ENCODE measurements at places on chromosomes 1 and 21.

DNA sequence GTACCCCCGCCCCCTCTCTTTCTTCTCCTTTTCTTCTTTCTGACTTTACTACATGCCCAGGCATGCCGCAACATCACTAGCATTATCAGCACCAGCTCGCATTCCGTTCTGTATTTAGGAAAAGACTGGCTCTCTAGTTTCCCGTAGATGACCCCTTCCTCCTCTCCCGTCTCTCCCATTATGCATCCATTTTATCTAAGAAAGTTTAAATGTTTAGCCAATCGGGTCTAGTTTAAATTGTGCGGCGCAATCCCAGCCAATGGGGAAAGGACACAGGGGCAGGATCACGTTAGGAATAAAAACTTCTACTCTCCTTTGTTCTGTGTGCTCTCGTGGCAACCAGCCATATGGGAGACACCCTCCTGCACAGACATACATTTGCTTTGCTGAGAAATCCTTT, 2.3 kb upstream of the KRTAP10-7 start:
- DNase-seq, result no peak

DNA sequence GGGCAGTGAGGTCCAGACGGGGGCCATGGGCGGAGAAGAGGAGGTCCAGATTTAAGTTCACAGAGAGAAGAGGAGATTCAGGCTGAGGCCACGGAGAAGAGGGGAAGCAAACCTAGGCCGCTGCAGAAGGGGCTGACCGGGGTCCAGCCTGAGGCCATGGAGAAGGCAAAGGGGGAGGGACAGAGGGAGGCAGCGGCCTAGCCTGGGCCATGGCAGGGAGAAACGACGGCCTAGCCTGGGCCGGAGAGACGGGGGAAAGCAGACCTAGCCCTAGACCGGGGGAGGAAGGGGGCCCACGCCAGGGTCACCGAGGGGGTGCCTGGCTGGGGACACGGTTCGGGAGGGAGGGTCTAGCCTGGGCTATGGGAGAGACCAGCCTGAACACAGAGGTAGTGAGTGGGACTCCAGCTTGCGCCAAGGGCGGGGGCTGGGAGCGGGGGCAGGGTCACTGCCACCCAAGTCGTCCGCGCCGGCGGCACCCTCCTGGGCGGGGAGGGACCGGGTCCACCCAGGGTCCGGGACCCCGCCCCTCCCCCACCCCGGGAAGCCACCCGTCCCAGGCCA, 459 bp downstream of the CAPZB start:
- no peak for DNase-seq

DNA sequence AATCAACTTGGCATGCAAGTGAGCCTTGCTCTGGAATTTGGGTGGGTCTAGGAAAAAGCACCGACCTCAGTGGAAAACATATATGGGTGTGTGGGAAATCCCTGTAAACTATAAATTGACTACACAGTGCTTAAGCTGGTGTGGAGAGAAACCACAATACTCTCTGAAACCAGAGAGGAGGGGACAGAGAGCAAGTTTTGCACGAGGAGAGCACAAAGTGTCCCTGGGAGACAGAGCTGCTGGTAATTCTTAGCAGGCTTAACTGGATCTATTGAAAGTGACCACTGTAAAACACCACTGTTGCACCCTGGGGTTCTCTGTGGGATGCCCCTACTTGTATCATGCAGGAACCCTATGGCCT, 12.8 kb downstream of the KCNJ15 start:
- DNase-seq, result no peak

DNA sequence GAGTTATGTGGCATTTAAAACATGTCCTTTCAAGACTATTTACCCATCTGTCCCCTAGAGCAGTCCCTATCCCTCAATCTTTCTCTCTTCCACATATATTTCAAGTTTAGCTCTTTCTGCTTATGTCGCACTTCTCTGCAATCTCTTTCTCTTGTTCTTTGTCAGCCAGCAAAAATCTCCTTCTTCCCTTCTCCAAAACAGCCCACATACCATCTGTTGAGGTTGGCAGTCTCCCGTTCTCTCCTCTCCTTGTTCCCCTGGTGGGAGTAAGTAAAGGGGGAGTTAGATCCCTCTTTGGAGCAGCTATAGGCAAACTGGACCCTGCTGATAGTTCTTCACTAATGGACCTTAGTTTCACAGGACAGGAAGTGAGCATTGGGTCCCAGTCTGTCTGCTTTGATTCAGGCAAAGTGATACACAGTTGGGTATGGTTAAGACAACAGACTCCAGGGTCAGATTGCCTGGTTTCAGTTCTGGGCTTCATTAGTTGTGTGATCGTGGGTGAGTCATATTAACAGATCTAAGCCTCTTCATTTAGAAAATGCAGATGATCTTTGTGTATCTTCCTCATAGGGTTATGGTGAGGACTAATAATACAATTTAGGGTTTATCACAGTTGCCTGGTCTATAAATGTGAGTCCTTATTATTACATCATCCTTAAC, 19.7 kb downstream of the BRINP2 start:
- no peak for DNase-seq

DNA sequence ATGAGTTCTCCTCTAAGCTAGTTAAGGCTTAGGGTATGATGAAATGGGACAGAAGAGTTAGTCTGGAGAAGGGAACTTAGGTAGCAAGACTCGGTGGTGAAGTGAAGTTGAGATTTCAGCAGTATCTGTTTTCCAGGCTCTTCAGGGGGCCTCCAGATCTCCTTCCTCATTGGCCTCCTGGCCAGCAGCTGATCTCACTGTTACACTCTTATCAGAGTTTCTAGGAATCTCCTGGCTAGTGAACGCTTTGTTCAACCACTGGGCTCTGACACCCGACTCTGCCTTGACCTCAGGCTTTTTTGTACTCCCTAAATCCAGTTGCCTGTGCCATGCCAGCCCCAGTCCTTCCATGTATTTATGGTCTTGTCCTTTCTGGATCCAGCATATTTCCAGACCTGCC, 311.0 kb downstream of the ASTN1 start:
- no peak for DNase-seq

All from NCI-H1694 (cell line).